ENCODE measurements at places on chromosomes 6 and 20.

DNA sequence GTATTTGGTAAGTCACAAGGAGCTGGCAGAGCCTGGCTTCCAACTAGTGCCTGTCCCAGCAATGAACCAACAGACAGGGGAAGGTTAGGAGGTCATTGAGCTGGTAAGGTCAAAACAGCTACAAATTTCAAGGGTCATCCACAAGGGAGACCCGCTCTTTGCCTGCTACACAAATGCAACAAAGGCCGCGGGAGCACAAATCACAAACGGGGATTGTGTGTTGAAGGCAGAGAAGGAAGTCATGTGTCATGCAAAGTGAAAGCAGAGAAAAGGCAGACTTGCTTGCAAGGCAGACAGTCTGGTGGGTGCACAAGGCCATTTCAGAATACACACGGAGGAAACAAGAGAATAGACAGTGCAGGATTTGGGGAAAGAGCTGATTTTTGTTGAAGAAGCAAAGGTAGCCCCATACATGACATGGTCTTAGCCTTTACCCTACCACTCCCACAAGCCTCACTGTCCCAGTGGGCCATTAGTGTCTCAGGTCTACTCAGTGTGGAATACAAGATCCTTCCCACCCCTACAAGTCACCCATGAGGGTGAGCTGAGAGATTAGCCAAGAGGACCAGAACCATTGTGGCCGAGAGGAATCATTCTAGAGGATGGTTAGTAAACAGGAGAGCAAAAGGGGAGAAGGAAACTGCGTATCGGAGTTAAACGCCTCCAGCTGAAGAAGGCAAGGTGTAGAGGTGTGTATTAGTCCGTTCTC is 18.1 kb upstream of the SAMHD1 start:
- no peak for DNase-seq

DNA sequence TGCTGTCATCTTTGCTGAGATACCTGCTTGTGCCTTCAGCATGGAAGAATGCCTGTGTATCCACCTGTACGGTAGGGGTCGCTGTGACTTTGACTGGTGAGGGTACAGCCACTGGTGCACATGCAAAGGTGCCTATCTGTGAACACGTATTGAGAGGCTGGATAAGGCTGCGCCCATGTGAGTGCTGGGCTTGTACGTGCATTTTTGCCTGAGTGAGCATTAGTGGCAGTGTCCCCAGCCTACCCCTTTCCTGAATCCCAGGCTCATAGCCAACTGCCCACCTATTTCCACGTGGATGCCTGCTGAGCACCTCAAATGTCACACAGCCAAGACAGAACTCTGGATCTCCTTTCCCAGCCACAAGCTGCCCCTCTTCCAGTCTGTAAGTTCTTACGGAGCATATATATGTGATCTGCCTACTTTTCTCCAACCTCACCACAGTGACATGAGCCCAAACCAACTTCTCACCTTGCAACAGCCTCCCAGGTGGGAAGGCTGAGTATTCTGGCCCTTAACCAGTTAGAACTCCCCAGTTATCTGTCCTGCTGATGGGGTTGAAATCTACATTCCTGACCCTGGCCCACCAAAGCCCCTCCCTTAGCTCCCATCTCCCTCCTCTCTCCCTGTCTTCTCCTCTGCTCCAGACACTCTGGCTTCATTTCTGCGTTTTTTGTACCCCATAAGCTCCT is 1.1 kb upstream of the SLC2A10 start:
- no peak for DNase-seq

DNA sequence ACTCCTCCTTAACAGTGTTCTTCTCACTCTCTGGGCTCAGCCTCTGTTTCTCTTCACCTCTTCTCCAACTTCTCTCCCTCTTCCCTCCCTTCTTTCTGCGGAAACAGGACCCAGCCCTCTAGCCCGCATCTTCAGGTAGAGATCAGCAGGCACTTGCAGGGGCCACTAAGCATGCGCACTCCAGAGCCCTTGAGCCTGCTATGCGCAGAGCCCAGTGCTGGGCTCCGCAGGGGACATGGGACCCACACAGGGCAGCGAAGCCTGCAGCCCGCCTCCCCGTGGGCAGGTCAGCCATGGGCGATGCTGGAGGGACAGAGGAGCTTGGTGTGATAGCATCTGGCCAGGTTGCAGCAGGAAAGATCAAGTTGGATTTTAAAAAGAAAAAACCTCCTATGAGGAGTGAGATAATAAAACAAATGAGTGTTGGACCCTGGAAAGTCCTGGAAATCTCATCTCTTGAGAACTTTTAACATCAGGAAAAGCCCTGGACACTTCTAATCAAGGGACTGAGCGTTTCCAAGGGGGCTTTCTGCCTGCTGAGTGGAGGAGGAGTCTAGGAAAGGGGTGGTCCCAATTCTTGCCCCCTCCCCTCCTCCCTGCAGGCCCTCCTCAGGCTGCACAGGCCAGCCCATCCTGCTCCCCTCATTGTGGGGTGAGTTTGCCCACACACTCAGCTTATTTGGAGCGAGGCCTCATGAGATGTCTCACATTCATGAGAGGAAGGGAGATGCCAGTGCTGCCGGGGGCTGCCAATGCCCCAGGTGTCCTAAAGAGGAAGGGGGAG is 71.9 kb downstream of the MDGA1 start:
- no peak for DNase-seq

GRCh38 chr6:5190507-5190906 is 70.2 kb downstream of the LYRM4 start:
- DNase-seq, result no peak

DNA sequence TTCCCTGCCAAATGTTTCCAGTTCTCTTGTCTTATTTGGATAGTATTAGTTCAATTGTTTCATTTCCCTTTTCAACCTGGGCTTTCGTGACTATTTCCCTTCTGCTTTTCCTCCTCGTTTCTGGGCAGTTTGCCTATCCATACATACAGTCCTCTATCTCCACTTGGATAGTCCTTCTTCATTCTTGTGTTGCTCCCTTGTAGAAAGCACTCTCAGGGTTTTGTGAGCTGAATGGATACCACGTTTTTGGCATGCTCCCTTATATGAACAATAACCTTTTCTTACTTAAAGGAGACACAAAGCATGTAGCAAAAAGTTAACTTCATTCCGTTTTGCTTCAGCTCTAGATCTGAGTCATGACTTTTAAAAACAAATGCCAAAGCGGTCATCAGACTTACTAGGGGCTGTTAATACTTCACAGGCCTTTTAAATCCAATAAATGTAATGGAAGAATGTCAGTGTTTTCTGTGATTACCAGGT is 16.6 kb downstream of the CRYBG1 start:
- DNase-seq, result no peak

GRCh38 chr6:137432054-137432611 is 62.1 kb downstream of the OLIG3 start:
- DNase-seq, result no peak

DNA sequence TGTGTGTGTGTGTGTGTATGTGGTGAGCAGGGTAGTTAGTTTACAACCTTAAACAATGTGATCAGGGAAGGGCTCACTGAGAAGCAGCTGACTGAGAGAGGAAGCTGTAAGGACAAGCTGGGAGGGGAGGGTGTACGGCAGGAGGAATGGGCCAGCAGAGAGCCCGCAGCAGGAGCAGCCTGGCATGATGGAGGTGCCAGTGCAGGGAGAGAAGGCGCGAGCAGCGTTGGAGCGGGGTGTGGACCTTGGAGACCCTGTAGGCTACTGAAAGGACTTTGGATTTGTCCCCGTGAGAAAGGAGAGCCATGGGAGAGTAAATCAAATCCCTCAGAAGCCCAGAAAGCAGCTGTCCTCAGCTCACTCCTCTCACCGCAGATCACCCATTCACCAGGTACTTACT is 18.5 kb downstream of the FAM209B start:
- DNase-seq, result no peak

DNA sequence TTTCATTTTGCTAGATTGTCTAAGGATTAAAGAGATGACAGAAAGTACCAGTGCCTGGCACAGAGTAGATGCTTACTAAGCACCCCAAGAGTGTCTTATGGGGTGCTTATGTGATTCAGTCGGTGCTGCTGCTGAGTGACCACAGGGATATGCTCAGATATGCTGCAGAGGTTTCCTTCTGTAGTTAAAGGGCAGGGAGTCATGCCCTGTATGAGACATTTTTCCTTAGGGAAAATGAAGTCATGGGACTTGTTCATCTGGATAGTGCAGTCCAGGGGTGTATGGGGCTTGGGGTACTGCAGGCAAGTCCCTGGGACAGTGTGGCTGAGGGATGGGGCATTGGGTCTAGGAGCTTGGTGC is 25.1 kb downstream of the TOX2 start:
- DNase-seq, result no peak

GRCh38 chr6:25434921-25435320 is 155.7 kb downstream of the CARMIL1 start:
- DNase-seq, result no peak

DNA sequence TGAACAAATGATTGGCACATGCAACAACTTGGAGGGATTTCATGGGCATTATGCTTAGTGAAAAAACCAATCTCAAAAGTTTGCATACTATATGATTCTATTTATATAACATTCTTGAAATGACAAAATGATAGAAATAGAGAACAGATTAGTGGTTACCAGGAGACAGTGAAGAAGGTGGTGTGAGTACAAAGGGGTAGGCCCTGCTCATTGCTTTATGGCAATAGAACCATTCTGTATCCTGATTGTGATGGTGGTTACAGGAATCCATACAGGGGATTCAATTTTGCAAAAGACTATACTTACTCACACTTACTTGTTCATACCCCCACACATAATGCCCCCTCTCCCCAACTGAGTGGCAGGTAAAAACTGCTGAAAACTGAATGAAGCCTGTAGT is 30.2 kb upstream of the LAMA4 start:
- DNase-seq, result no peak

GRCh38 chr6:152698692-152699091 is 995 bp downstream of the MYCT1 start:
- DNase-seq, result no peak

- no peak for DNase-seq
Observed at GRCh38 chr6:84653027-84653551, 111.3 kb downstream of the TBX18 start.

GRCh38 chr20:53676519-53676822 is 82.8 kb upstream of the ZNF217 start:
- DNase-seq, result no peak

GRCh38 chr6:103872233-103872632 is 987.5 kb downstream of the HACE1 start:
- no peak for DNase-seq

DNA sequence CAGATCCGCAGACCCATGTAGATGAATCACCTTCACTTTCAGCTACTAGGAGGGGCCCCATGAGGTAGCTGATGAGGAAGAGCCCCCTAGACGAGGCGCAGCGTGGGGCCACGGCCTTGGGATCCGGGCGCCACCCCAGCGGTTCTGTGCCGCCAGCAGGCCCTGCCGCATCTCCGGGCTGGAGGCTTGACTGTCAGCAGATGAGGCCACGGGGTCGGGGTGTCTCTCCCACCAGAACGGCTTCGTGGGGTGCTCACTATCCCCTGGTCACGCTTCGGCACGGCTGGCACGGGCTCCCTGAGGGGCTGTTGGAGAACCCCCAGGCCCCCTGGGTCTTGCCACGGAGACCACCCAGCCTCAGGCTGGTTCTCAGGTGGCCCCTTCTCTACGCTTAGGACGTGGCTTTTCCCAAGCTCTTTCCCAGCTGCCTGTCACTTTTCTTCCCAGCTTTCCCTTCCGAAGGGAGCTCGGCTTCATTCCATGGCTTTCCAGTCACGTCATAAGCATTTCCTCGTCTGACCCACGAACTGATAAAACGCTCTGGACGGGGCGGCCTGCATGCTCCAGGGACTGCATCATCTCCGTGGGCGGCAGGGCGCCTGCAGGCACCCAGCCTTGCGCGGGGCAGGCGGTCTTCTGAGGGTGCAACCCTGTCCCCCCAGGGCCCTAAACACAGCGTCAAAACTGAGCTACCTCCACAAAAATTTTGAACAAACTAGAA is 85.9 kb downstream of the THBS2 start:
- no peak for DNase-seq

- no peak for DNase-seq
Observed at GRCh38 chr20:12173347-12174012, 255.8 kb downstream of the BTBD3 start.

GRCh38 chr6:34383656-34384320 is 8.7 kb downstream of the NUDT3 start:
- no peak for DNase-seq

- no peak for DNase-seq
Observed at GRCh38 chr6:159456349-159456748, 236.7 kb downstream of the SOD2 start.

GRCh38 chr6:143581835-143582480 is 70.4 kb upstream of the FUCA2 start:
- DNase-seq, result no peak

- DNase-seq, result no peak
Observed at GRCh38 chr20:11738852-11739251, 178.8 kb upstream of the BTBD3 start.

GRCh38 chr20:58709013-58709702 is 16.6 kb downstream of the NPEPL1 start:
- DNase-seq, result no peak

GRCh38 chr20:16364320-16364687 is 208.9 kb downstream of the KIF16B start:
- no peak for DNase-seq

DNA sequence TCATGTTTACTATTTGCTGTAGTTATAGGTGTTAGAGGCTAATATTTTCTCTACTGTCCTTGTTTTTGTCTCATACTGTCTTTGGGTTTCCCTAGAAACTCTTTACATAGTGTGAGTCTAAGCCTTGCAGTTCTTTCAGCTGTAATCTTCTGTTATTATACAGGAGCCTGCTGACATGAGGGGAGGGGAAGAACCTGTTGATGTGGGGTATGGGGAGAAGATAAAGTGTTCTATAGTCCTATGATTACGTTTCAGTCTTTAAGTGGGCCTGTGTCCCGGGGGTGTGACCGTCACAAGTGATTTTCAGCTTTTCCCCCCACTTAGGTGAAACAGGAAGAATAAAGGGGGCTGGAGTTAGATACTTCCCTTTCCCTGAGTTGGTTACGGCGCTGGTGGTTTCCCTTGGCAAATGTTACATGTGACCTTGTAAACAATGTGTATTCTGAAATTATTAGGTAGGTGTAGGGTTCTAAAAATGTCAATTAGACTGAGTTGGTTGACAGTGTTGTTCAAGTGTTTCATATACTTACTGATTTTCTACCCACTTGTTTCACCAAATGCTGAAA is 41.3 kb downstream of the REV3L start:
- no peak for DNase-seq

- no peak for DNase-seq
Observed at GRCh38 chr6:44624936-44625573, 237.5 kb downstream of the CDC5L start.

- no peak for DNase-seq
Observed at GRCh38 chr20:48826883-48827771, 672 bp downstream of the PREX1 start.

GRCh38 chr20:17210983-17211382 is 15.9 kb upstream of the PCSK2 start:
- no peak for DNase-seq

DNA sequence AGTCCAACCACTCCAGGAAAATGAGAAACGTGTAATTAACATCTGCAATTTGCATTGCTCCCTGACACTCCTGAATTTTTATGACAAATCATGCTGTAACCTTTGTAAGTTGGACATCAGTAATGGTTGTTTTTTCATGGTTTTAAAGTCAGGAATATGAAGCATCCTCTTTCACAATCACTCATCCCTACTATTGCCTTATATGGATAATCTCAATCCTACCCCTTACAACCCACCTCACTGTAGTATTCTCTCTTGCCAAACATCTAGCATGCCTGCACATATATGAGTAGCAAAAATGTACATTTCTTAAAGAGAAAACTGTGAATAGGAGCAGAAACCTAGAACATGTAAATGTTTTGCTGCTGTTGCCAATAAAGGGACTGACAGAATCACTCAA is 729.5 kb downstream of the KIF16B start:
- no peak for DNase-seq

GRCh38 chr6:167336844-167337630 is 12.2 kb downstream of the TTLL2 start:
- no peak for DNase-seq

GRCh38 chr6:8219352-8219943 is 117.1 kb upstream of the EEF1E1 start:
- no peak for DNase-seq

Data from stimulated activated CD8-positive, alpha-beta memory T cell treated with anti-CD3 and anti-CD28 coated beads, Interleukin-7, amount 100 ng/mL, for 4 hours (primary cell).